ENCODE measurements at places on chromosomes 3 and 15.

GRCh38 chr3:127061641-127062040 lies 78.7 kb downstream of the PLXNA1 start:
- DNase-seq: no peak

GRCh38 chr15:40054855-40055575 lies 16.0 kb upstream of the SRP14 start:
- no peak for DNase-seq

DNA sequence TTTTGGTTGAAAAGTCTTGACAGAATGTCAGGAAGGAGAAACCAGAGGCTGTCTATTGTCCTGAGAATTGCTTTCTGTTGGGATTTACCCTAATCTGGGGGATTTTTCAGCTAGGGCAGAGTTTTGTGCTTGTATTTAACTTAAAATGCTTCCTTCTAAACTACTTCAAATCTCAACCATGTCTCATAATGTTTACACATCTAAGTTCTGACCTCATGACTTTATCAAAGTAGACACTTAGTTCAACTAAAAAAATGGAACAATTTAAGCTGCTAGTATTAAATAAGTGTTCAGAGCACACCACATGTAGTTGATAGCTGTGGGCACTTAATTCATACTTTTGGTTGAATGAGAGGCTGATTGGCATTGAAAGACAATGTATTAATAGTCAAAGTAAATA lies 28.2 kb downstream of the CLDN1 start:
- DNase-seq: no peak

DNA sequence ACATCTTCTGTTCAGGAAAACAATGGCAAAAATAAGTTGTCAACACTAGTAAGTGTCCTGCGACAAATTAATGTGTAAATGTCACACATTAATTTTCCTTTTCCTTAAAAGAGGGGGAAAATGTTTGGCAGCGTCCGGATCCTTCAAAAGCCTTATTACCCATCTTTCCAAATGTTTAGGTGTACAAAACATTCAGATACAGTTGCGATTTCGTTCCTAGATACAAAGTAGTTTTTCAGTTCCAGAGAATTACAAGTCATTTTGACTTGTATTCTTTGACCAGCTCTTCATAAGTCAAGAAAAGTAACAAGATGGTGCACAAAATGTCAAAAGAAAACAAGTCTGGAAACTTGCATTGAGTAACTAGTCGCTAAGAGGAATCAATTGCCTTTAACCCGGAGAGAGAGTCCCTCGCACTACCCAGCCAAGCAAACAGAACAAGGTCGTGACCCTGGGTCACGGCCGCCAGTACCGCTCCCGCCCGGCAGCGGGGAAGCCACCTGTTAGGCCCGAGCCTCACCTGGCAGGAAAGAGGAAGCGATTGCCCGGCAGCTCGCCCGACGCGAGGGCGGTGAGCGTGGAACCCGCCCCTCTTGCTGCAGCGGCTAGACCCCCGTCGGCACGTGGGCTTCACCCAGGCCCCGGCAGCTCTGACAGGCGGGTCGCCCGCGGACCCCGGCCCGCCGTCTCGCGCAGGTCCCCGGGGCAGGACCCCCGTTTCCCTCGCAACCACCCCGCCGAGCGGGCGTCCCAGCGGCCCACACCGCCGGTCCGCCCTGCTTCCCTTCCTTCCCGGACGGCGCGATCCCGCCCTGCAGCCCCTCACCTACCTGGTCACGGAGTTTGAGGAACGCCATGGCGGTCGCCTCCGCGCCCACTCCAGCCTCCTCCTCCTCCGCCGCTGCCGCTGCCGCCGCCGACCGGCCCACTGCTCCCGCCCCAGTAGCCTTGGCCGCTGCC lies 61.0 kb upstream of the ANKRD28 start:
- DNase-seq: peak; percentile 64

GRCh38 chr15:99437315-99438223 lies 128.2 kb upstream of the MEF2A start:
- no peak for DNase-seq

DNA sequence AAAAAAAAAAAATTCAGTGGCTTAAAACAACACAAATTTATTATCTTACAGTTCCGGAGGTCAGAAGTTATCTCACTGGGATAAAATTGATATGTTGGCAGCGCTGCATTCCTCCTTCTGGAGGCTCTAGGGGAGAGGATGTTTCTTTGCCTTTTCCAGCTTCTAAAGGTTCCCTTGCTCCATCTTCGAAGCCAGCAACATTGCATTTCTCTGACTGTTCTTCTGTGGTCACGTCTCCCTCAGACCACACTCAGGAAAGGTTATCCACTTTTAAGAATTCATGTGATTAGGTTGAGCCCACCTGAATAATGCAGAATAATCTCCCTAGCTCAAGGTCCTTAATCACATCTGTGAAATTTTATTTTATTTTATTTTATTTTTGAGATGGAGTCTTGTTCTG lies 23.4 kb upstream of the ACAP2 start:
- no peak for DNase-seq

Data from stimulated activated naive CD8-positive, alpha-beta T cell treated with anti-CD3 and anti-CD28 coated beads, Interleukin-15, amount 100 ng/mL, for 72 hours (primary cell).